DMS79 (cell line): ENCODE measurements at places on chromosomes 16 and 17.

DNA sequence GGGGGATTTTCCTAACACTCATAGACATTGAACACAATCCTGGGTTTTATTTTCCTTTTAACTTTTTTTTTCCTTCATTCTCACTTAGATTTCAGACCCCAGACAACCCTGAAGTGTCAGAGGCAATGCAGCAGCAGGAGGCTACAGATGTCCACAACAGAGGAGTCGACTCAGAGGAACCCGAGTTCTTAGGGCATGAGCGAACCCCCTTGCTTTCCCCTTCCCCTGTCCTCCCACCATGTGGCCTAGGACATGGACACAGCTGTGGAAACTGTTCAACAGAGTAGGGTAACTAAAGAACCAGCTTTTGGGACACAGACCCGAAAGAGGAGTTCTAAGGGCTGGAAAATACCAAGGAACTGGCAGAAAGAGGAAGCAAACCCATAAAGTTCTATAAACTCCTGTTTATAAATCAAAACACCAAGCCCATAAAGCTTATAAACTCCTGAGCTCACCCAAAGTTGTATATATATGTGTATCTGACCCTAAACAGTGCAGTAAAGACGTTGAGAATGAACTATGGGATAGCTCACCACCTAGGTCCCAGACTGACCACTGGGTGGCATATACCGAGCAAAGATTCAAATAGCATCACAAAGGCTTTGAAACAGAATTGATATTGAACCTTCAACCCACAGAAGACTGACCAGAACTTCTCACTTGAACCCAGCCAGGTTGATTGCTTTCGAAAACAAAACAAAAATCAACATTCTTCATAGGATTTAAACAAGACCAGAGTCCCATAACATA, 33.9 kb downstream of the CMTM4 start:
- no peak for DNase-seq

DNA sequence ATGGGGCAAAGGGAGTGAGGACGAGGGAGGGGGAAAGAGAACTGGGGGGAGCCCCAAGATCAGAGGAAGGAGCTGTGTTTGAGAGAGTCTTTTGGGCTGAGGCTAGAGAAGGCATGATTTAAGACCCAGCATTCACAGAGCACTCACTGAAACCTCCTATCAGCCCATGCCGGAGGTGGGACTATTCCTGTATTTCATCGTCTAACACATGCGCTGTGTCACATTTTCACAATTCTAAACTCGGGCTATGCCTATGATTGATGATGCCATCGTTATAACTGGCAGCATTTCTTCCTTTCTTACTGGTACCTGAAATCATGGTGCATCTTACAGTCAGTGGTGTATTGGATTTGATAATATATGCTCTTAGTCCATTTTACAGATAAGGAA, 3.5 kb downstream of the FAM171A2 start:
- DNase-seq = no peak

DNA sequence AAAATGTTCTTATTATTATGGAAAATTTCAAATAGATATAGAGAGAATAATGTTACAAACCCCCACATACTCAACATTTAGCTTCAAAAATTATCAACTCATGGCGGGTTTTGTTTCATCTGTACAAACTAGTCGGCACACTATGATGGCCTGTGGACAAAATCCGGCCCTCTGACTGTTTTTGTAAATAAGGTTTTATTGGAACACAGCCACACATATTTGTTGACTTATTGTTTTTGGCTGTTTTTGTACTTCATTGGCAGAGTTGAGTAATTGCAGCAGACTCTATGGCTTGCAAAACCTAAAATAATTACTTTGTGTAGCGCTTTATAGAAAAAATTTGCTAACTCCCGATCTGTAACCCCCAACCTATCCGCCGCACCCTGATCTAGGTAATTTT, 41.4 kb upstream of the CLEC18A start:
- DNase-seq = no peak

- no peak for DNase-seq
Measured at GRCh38 chr16:16143931-16144330, 79.4 kb downstream of the ABCC6 start.

- DNase-seq = no peak
Measured at GRCh38 chr16:1523581-1524245, 9.8 kb upstream of the TMEM204 start.

GRCh38 chr17:1759529-1759928, 2.3 kb upstream of the SERPINF1 start:
- DNase-seq = no peak

GRCh38 chr17:42133461-42134041, 10.9 kb downstream of the HSPB9 start:
- DNase-seq = peak; percentile 93

DNA sequence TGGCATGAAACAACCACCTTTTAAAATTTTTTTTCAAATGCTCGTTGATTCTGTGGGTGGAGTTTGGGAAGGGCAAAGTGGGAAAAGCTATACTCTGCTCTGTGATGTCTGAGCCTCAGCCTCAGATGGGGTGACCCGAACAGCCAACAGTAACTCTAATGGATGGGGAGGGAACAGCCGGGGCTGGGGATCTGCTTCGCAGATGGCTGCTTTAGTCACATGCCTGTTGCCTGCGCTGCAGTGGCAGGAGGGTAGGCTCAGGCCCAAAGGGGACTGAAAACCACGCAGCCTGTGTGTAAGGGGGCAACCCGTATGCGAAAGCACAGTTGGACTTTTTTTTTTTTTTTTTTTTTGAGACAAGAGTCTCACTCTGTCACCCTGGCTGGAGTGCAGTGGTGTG, 14.9 kb upstream of the MAPK3 start:
- DNase-seq = no peak

DNA sequence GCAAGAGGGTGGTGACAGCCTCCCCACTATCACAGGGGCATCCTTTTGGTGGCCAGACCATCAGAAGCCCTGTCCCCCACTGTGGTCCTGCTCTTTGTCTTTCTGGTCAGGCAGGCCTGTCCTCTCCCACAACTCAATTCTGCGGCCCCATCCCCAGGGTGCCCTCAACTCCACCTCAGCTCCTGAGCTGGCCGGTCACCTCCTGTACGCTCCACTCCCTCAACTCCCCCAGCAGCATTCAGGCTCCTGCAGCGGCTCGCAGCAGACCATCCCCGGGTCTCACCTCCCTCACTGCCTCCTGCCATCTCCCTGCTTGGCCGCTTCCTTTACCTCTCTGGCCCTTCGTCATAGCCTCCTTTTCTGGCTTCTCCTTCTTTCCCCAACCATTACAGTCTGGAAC, 43.4 kb upstream of the MTSS2 start:
- DNase-seq = no peak

DNA sequence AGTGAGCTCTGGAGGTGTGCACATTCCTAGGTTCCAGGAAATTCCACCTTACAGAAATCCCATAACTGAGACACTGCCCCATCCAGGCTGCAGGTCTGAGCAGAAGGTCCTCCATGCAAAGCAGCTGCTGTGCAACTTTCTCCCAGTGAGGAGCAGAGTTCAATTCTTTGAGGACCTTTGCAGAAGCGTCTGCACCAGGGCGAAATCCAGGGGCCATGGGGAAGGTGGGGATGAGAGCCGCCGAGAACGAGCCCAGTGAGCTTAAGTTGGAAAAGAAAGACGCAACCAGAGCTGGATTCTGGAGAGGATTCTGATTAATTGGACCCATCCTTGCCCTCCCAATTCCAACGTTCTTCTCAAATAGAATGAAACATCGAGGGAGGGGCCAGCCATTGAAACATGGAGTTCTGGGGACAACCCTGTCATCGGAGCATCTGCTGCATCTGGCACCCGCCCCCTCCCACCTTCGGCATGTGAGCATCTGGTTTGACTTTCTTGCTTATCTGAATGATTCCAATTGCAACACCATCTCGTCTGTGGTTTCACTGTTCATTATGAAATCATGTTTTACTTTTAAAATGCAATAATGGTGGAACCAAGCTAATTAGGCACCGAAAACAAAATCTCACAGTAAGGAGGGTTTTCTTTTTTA, 190.6 kb upstream of the FOXF1 start:
- DNase-seq = no peak

- no peak for DNase-seq
Measured at GRCh38 chr16:24507959-24508480, 31.3 kb upstream of the RBBP6 start.

GRCh38 chr17:74998783-74999182, 11.4 kb downstream of the CDR2L start:
- DNase-seq = no peak

DNA sequence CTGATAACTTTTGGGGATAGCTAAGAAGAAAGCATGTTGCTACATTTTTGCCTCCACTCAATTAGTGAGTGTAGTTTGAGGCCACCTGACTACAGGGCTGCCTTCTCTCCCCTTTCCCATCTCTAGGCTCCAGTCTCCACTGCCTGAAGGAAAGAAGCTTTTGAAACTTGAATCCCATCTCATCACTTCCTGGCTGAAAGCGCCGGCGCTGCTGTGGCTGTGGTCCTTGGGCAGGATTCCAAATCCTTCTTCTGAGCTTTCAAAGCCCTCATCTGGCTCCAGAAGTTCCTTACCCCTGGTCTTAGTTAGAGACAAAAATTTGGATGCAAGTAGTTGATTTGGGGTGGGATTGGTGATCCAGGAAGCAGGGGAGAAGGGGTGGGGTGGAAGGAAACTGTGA, 119.4 kb downstream of the FOXL1 start:
- no peak for DNase-seq

DNA sequence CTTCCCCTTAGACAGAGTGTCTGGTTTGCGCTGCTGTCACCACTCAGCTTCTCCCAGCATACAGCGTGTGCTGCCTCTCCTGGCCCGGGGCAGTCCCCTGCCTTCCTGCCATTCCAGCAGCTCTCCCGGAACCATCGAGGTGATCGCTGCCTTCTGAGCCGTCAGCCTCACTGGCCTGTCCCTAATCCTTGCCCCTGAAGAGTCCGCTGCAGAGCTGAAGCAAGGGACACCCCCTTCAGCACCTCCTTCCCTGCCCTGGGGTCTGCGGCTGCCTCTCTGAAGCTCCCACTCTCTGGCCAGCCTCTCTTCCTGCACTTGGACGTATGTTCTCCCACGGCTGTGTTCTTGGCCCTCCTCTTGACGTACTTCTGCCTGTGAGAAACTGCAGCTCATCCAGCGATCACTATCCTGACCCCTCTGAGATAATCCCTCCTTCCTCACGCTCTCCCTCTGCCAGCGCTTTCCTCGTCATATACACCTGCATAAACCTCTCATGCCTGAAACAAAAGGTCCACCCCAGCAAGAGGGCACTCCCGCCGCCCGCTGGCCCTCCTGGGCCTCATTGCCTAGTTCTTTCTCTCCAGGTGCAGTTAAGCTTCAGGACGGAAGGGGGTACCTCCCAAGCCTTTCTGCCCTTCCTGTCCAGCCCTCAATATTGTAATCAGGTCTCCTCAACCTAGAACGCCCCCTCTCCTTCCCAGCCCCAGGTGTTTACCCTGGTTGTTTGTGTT, 220.6 kb upstream of the CHMP6 start:
- DNase-seq = no peak

DNA sequence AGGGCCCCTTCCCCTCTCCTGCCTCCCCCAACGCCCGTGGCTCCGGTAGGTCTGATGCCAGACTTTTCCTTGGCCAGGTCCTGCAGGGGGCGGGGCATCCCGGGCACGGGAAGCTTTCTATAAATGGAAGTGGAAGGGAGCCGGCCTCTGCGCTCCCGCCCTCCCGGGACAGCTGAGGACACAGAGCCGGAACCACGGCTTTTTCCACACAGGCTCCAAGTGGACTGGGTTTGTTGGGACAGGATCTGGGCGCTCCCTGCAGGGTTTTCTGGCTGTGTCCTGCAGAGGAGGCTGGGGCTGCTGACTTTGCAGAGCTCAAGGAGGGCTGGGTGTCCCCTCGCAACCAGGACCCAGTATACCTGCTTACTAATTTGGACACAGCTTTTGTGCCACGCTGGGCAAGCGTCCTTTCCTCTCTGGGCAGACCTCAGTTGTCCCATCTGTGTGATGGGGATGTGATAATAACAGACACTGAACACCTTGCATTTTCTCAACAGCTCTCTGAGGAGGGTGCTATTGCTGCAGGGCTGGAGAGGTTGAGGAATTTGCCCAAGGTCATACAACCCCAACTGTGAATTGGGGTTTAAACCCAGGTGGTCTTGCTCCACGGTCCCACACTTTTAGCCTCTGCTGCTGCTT, 1.8 kb downstream of the TNS4 start:
- DNase-seq = peak; percentile 68

DNA sequence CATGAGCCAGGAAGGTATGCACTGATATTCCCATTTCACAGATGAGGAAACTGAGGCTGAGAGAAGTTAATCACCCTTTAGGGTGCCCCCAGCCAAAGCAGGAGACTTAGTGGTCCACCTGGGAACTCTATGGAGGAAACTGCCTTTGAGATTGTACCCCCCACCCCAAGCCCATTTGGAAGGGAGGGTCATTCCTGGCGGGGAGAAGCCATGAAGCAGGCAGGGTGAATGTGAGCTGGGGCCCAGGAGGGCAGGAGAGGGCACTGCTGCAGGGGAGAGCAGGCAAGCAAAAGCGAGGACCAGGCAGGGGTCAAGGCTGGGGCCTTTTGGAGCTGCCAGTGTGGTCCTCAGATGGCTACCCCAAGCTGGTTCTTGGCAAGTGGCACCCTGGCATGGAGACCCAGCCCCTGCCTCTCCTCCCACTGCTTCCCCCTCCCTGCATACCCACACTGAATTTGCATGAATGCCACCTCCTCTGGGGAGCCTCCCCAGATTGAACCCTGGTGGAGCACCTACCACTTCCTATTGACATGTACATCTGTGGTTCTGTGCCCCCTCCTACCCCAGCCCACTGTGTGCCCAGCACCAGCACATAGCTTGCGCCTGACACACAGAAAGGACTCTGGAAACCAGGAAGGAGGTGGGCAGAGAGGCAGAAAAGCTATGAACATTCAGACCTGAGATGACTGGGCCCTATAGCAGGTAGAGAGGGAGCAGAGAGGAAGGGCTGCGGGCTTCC, 965 bp upstream of the TMC6 start:
- DNase-seq = no peak

DNA sequence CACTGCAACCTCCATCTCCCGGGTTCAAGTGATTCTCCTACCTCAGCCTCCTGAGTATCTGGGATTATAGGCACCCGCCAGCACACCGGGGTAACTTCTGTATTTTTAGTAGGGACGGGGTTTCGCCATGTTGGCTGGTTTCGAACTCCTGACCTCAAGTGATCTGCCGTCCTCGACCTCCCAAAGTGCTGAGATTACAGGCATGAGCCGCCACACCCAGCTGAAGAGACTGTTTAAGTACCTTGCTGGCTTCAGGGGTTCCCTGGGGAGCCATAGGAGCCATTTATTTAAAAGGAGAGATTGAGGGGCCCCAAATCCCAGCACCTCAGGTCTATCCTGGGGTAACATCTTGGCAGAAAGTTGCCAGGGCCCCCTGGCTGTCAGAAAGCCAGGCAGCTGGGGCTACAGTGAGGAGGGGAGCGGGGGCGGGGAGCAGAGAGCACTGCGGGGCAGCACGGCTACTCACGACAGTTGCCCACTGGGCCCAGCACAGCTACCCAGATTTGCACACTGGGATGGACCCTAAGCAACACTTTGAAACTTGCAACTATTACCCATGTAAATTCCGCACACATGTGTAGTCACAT, 1.6 kb downstream of the SNAI3 start:
- DNase-seq = no peak

DNA sequence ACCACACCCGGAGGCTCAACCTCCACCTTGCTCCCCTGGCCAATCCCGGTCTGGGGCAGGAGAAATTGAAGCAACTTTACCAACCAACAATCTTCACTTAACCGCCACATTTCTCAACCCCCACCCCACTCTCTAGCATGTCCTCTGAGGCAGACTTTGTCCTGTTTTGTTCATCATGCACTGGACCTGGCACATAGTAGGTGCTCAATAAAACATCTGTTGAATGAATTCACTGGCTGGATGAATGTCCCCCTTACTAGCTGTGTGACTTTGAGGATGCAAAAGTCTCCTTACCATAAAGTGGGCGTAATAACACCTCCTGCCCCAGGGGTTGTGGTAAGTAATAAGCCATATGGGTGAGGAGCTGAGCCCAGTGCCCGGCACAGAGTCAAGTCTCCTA, 5.8 kb downstream of the SPPL2C start:
- no peak for DNase-seq

GRCh38 chr16:81809567-81809966, 30.5 kb downstream of the PLCG2 start:
- DNase-seq = no peak
